ENCODE measurements at places on chromosomes 4 and X.

DNA sequence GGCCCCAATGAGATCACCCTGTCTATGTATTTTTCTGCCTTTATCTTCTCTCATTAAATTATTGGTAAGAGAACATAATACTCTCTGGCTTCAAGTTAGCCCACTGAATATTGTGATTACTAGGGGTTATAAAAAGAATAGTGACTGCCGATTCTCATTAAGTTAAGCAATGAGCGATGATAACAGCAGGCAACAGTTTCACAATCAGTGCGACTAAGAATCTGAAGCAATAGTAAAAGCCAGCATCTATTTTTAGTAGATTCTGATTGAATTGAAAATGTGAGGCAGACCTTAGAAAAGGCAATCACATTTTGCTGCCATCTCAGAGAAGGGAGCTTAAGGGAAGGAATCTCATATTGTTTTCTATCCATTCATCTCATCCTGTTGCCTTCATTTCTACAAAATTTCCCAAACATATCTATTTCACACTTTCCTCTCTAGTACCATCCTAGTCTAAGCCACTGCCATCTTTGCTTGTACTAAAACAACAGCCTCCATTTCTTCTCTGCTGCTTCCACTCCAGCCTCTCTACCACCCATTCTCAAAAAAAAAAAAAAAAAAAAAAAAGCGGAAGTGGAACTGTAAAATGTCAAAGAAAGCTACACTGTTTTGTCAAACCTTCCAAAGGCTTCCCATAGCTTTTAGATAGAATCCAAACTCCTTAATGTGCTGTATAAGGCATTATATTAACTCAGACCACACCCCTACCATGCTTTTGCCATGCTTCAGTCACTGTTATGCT, 17.4 kb downstream of the GABRA4 start:
- DNase-seq = no peak

GRCh38 chr4:181890031-181890430, 353.2 kb upstream of the TENM3 start:
- DNase-seq = no peak

DNA sequence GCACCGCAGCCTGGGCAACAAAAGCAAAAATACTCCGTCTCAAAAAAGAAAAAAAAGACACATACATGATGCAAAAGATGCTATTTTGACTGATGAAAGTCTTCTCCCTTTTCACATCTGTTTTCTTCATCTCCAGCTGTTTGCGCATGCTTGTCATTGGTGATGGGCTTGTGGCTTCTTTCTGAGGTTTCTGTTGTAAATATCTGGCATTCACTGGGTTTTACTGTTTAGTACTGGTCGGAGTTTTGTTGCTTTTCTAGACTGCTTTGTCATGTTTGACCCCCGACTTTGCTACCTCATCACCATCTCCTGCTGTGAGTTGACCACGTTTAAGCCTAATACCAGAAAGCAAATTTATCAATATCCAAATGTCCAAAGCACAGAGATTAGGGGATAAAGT, 34.4 kb downstream of the PTCHD1 start:
- DNase-seq = no peak

- no peak for DNase-seq
Measured at GRCh38 chr4:151968643-151969042, 207.8 kb upstream of the GATB start.

DNA sequence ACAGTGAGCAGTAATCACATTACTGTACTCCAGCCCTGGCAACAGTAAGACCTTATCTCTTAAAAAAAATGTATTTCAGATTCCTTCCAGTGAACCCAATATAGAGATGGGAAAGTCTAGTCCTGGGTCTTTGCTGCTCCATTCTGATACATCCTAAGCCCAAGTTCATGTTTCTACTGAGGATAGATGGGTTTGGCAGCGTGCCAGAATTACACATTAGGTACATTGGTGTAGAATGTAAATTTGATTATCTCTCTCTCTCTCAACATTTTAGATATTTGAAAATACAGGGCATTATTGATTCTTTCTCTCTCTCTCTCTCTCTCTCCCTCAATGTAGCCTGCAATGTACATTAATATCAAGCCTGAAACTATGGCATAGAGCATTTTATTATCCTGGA, 43.5 kb upstream of the ZNF330 start:
- DNase-seq = no peak

DNA sequence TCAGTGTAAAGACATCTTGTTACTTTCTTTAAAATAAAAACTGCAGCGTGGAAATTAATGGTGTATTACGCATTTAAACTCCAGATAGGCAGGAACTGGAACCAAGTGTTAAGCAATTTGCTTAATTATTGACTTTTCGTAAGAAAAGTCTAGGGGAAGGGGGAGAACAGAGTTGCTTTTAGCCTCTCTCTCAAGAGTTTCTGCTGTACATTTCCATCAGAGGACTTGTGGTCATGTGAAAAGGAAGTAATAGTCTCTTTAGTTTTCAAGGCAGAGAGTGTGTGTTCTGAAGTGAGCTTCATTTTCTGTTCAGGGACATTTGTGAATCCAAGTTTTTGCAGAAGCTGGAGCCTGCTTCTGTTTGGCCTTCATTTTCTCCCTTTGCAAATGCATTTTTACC, 127.2 kb downstream of the UBE2K start:
- no peak for DNase-seq

DNA sequence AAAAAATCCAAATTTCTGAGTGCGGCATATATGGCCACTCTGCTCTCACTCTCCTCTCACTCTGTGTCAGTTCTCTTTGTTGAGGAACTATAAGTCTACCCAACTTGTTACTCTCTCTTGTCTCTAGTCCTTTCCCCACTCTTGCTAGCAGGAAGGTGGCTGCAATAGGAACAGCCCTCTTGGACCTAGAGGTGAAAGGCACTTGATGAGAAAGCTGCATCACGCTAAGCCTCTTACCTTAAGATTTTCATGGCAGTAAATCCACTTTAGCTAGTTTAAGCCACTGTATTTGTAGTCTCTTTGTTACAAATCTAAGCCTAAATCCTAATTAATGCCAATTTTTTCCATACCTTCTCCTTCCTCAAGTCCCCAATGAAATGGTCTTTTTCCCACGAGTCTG, 189.9 kb downstream of the NKX6-1 start:
- DNase-seq = no peak

GRCh38 chr4:66704243-66704642, 841.1 kb downstream of the CENPC start:
- DNase-seq = no peak

- DNase-seq = no peak
Measured at GRCh38 chr4:155434366-155434765, 57.6 kb upstream of the MAP9 start.

GRCh38 chr4:123167931-123168330, 228.7 kb upstream of the SPRY1 start:
- DNase-seq = no peak

DNA sequence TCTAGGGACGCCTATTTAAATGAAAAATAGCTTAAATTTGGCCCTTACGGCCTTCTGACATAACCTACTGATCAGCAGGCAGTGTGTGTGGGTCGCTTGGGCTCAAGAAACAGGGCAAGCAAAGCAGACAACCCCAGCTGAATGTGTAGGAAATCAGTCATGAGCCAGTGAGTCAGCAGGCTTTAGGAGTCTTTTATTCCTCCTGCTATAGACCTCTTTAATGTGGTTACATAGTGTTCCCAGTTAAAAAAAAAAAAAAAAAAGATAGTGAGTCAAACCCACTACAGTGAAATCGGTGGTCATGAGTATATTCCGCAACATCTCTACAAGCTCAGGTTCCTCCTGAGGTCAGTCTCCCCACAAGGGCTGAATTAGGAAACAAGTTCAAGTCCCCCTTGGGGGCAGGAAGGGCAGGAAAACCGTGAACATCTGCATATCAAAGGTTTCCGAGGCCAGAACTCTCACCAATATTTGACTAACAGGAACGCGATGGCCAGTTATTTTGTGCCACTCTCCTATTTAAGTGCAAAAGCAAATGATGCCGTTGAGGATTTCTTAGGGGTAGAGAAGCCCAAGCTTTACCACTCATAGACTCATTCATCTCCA, 32.7 kb downstream of the ACSL1 start:
- no peak for DNase-seq

GRCh38 chrX:53084863-53085262, 2.7 kb downstream of the TSPYL2 start:
- DNase-seq = no peak

DNA sequence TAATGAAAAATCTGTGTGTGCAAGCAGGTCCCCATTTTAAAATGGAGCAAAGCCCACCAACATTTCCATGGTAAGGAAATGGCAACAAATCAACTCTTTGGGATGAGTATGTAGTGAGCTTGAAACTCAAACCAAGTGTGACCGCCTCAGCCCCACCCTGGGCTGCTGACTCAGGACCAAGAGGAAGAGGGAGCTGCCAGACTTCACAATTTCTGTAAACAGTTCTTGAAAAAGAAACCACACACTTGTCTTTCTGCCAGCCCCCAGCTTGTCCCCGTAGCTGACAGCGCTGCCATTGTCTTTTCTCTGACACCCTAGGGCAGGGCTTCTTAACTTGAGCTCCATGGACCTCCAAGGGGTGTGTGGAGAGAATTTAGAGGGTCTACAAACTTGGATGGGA, 10.3 kb downstream of the RTL5 start:
- no peak for DNase-seq

DNA sequence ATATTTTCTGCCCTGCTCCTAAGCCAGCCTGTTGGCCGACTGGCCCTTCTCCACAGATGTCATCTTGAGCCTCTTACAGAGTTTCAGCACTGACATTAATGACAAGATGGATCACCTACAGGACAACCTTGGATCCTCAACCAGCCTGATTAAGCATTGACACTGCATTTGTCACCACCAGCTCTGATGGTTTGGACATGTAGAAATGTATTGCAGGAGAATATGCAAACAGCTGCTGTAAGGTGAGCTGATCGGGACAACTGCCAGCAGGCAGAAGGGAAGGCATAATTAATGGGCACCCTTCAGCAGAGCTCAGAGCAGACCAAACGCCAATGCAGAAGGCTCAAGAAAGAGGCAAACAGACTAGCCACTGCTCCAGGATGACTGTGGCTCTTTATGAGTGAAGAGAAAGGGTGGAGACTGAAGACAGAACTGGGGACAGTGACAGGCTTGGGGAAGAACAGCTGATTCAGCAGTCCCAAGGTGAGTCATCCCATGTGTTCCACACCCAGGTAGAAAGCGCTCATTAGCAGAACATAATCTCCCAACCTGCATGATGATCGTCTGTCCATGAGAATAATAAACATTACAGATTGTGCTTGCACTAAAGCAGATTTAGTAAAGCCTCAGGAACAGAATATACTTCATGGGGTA, 6.7 kb downstream of the CORIN start:
- no peak for DNase-seq

GRCh38 chr4:15003891-15004738, 1.8 kb downstream of the CPEB2 start:
- no peak for DNase-seq

DNA sequence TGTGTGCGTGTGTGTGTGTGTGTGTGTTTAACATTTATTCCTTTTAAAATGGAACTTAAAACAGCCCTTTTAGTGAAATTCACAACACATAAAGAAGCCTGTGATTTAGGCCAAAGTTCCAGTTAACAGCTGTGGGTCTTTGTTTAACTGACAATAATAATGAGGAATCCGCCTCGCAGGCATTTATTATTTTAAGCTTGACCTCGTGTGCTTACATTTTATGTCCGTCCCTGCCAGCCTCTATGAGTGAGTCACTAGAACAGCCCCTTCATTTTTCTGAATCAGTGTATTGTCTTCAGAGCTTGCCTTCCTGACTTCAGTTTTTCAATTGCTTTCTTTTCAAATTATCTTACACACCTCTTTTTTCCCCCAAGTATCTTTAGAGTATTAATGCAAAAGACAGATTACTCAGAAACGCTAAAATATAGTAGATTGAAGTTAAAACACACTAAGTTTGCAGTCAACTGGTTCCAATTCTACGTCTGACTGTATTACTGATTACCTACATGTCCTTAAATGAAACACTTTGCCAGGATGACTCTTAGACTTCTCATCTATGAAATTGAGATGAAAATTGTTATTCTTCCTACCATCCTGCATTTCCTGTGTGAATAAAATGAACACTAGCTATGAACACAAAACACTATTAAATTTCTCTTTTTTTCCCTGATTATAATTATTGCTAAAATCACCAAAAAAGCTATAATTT, 319.6 kb upstream of the HS3ST1 start:
- no peak for DNase-seq

DNA sequence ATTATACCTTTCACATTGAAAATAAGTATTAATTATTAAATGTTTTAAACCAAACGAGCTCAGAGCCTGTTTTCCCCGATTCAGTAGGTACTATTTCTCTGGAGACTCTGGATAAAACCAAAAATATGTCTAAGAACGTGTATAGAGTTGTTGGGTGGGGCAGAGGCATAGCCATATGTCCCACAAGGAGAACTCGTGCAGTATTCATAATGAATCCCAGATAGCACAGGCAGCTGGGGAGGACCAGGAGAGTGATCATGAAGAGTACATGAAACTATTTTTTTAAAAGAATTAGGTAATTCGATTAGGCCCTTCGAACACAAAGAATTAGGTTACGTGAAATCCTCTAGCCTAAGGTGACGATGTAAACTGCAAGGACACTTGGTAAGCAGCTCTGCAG, 76.1 kb downstream of the CLDN22 start:
- no peak for DNase-seq

GRCh38 chr4:176545872-176546271, 226.1 kb downstream of the SPCS3 start:
- no peak for DNase-seq

GRCh38 chr4:40185830-40186664, 10.8 kb upstream of the RHOH start:
- no peak for DNase-seq

- no peak for DNase-seq
Measured at GRCh38 chr4:186078981-186079638, 10.2 kb downstream of the TLR3 start.

DNA sequence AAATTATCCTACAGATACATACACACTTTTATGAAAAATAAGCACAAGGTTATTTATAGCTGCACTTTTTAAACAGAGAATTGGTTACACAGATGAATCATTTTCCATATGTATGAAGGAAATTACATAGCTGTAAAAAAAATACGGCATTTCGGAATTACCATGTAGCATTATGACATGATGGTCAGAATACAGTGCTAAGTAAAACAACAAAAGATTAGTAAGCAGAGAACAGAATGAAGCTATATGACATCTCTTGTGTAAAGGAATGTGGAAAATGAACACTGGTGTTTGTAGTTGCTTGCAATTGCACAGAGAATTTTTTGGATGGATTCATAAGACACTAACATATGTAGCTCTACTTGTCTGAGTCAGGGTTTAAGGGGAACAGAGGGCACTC, 1222.0 kb upstream of the PRKX start:
- DNase-seq = no peak

DNA sequence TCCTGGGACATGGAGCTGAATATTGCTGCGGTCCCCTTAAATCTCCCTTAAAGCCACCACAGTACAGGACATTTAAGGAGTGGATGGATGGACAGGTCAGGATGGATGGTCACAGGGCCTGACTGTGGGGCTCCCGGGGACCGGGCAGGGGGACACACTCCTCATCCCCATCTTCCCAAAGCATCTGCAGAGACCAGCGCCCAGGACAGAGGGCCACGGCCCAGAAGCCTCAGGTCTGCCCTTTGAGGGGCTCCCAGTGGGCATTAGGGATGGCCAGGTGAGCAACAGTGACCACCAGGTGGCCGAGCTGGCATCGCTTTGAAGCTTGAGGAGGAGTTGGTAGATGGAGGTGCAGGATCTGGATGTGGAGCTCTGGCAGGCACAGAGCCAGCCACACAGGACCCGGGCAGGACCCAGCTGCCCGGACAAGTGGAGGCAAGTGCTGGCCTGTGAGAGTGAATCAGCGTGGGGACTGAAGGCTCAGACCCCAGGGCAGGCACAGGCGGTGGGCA, 51.4 kb downstream of the ABLIM2 start:
- no peak for DNase-seq

GRCh38 chrX:78979789-78980464, 34.7 kb downstream of the P2RY10 start:
- no peak for DNase-seq

GRCh38 chr4:163744861-163745260, 250.4 kb downstream of the TMA16 start:
- DNase-seq = no peak
